Activated CD4-positive, alpha-beta T cell treated with anti-CD3 and anti-CD28 coated beads, Interleukin-2, amount 50 U/mL, for 1 hour (primary cell): ENCODE measurements at places on chromosomes 5 and 9.

- no peak for DNase-seq
Observed at GRCh38 chr9:127380479-127380878, 16.5 kb upstream of the SLC2A8 start.

GRCh38 chr9:100567856-100568255 is 10.0 kb upstream of the CAVIN4 start:
- no peak for DNase-seq

DNA sequence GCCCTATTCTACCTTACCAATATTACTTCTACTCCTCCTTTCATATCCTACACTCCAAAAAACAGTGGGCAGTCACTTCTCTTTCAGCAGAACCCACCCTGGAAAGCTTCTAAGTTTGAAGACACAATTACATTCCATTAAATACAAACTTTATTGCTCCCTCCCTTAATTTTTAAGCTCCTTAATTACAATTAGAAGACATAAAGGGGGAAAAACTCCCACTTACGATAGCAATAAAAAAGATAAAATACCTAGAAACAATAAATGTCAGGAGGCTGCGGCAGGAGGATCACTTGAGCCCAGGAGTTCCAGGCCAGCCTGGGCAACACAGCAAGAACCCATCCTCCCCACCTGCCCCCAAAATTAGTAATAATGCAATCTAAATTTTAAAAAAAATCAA is 9.6 kb downstream of the RNF145 start:
- DNase-seq: no peak

GRCh38 chr5:45779874-45780671 is 83.9 kb upstream of the HCN1 start:
- no peak for DNase-seq

DNA sequence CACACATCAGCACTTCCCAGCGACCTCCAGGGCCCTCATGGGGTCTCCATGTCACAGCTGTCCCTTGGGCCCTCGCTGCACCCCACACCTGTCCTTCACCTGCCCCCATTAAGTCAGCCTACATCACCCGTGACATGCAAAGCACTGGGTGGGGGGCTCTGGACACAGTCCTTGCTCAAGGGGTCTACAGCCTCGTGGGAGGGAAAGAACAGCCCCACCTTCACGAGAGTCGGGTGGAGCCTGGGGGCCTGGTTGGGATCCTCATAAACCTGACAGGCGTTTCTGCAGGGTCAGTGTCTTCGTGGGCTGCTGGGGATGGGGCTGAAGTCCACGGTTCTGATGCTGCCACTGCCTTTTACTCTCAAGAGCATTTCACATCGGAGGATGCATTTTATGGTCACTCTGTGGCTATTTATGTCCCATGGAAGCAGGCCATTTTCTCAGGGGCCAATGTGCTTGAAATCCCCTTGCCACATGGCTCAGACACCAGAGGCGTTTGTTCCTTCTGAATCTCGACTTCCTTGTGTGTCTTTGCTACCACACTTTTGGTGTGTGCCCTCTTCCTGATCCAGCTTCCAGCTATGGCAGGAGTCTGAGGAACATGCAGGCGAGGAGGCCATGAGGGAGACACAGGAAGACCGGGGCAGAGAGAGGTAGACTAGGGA is at the start of gene OR2V1:
Gene OR2V1, minus strand, starts transcription at position 338 of the 665 bp plus-strand sequence. CDS start 5,865 bp downstream, outside the sequence.
- no peak for DNase-seq

DNA sequence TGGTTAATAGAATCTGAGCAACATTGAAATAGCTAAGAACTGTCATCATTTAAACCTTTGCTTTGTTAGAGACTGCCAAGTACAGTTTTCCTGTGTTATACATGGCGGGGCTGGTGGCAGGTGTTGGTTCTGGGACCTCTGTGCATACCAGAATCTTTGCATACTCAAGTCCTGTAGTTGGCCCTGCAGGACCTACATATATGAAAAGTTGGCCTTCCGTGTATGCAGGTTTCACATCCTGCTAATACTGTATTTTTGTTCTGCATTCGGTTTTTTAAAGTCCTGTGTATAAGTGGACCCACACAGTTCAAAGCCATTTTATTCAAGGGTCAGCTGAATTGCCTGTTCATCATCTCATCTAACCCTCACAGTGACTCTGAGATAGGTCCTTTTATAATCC is 36.4 kb downstream of the LARP1 start:
- no peak for DNase-seq

- no peak for DNase-seq
Observed at GRCh38 chr5:173498286-173498685, 118.2 kb downstream of the BOD1 start.

GRCh38 chr5:16727755-16728325 is 111.0 kb upstream of the RETREG1 start:
- DNase-seq: no peak

GRCh38 chr9:133251773-133252172 is 23.2 kb downstream of the ABO start:
- no peak for DNase-seq

DNA sequence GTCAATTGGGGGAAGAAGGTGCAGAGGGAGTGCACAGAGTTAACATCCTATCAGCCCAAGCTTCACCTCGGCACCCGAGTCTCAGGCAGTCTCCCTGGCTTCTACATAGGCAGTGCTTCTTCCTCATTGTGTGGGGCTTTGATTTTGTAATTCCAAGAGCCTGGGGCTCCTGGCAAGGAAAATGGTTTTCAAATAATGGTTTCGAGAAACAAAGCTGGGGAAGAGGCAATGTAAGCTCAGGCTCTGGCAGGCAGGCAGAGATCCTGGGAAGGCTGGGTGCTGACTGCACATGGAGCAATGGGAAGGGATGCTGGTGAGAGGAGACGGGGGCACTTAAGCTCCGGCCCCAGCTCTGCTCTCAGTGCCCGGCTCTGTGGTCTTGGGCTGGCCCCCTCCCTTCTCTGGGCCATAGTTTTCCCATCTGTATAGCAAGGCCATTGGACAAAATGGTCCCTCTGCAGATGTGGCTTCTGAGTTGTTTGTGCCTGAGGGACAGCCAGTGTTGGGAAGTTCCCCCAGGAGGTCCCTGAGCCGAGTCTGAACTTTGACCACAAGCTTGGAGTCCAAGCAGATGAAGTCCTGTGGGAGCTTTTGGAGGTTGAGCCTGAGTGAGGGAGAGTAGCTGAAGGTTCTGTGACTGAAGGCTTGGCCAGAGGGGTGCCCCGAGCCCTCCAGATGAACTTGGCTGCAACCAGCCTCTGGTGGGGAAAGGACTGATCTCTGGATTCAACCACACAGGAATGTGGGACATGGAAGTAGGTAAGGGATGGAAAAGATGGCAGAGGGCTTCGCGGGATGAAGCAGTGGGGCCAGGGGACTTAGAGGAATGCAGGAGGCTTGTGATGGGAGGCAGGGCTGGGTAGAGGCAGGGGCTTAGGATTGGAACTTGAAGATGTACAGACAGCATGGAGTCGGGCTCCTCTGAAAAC is 28.5 kb upstream of the IL17B start:
- no peak for DNase-seq

DNA sequence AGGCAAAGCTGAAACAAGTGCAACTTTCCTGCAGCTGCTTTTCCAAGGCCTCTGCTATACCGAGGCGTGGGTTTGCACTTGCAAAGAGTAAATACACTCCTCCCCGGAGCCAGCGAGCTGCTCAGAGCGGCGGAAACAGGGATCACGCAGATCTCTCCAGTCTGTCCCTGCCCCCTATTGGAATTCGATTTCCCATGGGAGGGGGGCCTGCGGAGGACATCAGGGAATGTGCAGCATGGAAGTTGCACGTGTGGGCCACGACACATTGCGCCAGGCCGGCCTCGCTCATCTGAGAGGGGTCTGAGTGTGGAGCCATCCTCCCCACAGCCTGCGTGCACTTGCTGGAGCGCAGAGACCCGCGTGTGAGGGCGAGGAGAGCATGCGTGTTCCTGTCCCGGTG is 104.3 kb upstream of the PHYKPL start:
- no peak for DNase-seq

GRCh38 chr9:113953531-113953930 is 77.4 kb downstream of the ZNF618 start:
- DNase-seq: no peak

DNA sequence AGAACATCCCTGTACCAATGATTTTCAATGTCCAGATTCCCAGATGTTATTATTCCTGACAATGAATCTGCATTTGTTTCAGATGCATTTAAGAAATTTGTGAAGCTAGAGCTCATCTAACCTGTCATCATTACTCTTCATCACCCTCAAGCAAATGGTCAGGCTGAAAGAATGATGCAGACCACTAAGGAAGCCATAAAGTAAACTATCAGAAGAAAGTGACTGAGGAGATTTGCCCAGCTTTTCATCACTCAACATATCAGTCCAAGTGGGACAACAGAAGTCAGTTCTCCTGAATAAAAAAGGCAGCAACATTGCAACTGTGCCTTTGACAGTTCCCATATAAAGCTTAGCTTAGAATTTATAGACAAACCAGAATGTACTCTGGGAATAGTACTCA is 419.9 kb downstream of the PDE4D start:
- no peak for DNase-seq

GRCh38 chr5:88452820-88453219 is 184.2 kb upstream of the TMEM161B start:
- no peak for DNase-seq

GRCh38 chr9:88436379-88436778 is 48.1 kb downstream of the SPIN1 start:
- DNase-seq: no peak

- no peak for DNase-seq
Observed at GRCh38 chr9:13552606-13553215, 273.2 kb upstream of the MPDZ start.

DNA sequence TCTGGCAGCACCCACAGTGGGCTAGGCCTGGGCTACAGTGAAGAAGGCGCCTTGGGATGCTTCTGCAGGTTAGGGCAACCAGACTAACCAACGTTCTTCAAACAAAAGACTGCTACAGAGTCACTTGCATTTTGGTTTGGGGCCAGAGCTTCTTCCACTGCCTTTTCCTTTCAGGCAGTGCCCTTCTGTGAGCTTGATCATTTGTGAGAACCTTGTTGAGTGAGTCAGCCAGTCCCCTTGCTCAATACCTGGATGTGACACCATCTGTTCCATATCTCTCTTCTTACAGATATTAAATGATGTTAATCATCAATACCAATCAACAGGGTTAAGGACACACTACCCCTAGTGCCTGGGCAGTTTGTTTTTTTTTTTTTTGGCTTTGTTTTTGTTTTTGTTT is 46.5 kb upstream of the VDAC1 start:
- no peak for DNase-seq

- no peak for DNase-seq
Observed at GRCh38 chr9:88995200-88995577, 3.9 kb downstream of the S1PR3 start.

DNA sequence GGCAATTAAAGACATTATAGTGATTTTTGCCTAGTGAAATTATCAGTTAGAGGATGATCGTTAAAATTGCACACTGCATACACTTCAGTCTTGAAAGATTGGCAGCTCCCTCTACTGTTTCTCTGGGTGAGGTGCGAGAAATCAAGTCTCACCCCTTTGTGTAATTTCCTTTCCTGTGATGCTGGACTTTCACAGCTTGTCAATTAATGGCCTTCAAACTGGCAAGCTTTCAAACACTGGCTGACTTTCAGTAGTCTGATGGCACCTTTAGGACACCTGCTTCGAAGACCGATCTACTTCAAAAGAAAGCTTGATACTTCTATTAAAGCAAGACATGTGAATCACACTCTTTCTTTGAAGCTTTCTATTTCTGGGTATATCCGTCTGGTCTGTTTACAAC is 706.7 kb upstream of the PTPRD start:
- no peak for DNase-seq

GRCh38 chr5:171623551-171624097 is 162.0 kb upstream of the SMIM23 start:
- DNase-seq: no peak
